ENCODE measurements at places on chromosomes 1 and 21.

DNA sequence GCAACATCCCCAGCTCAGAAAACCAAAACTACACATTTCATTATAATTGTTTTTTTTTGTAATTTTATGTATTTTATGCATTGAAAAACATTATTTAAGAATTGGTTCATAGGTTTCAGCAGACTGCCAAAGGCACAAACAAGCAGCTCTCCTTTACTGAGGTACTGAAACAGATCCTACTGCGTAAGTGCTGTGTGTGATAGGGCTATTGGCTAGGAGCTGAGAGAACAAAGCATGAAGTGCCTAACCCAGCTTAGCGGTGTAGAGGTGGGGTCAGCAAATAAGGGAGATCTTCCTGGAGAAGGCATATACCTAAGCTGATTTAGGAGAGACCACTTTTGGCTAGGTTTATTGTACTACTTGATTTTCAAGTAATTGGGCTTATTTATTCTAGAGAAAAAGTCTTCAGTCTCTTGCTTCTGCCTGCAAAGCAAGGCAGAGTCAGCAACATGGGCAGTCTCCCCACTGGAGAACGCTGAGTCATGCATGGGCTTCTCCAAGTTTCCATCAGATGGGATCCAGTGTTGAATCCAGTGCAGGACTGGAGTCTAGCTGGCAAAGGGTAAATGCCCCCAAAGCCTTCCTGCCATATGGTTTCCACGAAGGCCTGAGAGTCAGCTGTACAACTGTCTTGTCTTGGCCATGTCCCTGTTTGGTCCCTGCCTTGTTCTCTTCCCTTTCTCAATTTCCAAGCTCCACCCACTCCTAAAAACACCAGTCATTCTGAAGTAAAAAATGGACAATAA lies 18.0 kb upstream of the YTHDF2 start:
- DNase-seq = peak; percentile 25

GRCh38 chr1:172601046-172601630 lies 57.8 kb upstream of the FASLG start:
- DNase-seq = no peak

GRCh38 chr1:8205771-8206170 lies 112.1 kb upstream of the SLC45A1 start:
- DNase-seq = no peak

DNA sequence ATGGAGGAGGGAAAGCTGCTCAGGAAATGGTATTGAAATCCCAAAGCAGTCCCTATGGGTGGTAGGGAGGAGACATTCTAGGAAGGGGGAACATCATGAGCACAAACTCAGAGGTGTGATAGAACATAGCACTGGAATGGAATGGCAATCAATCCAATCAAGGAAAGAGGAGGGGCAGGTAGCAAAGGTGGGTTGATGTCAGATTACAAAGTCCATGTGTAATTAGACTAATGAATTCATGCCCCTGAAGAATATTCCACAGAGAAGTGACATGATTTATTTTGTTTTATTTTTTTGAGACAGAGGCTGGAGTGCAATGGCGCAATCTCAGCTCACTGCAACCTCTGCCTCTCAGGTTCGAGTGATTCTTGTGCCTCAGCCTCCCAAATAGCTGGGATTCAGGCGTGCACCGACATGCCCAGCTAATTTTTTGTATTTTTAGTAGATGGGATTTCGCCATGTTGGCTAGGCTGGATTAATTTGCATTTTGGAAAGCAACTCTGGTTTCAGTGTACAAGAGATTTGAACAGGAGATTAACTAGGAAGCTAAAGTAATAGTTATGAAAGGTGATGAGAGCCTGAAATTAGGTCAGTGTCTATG lies 36.1 kb downstream of the DEGS1 start:
- no peak for DNase-seq

- DNase-seq = no peak
These were observed 22.1 kb downstream of the ZBTB17 start for GRCh38 chr1:15953791-15954241.

DNA sequence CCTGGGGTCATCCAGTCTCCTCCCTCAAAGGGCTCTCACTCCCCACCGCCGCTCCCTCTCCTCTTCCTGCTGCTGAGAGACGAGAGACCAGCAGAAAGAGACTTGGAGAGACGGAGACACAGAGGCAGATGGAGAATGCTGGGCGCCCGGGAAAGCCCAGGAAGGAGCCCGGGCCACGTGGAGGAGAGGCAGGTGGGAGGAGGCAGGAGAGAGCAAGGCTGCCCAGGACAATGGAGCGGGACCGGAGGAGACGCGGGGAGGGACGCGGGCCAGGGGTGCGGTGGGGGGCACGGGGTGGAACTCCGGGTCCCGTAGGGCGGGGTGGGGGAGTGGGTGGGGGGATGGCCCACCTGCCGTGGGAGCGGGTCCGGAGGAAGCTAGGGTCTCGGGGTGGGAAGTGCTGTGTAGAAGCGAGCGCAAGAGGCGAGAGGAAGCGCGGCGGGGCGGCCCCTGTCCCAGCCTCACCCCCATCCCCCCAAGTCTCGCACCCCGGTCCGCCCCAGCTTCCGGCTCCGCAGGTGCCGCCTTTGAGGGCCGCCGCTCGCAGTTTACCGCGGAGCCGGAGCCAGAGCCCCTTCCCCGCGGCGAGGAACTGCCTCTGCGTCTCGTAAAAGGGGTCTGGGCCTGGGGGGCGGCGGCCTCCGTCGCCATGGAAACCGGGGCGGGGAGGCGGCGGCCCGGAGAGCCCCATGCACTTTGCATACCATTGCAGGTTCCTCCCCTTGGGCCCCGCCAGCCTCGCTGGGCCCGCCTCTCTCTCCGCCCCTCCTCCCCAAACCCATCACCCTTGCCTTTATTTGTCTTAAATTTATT lies 11.7 kb upstream of the EPHA2 start:
- DNase-seq = peak; percentile 30

GRCh38 chr1:210467440-210468043 lies 138.8 kb downstream of the HHAT start:
- no peak for DNase-seq

DNA sequence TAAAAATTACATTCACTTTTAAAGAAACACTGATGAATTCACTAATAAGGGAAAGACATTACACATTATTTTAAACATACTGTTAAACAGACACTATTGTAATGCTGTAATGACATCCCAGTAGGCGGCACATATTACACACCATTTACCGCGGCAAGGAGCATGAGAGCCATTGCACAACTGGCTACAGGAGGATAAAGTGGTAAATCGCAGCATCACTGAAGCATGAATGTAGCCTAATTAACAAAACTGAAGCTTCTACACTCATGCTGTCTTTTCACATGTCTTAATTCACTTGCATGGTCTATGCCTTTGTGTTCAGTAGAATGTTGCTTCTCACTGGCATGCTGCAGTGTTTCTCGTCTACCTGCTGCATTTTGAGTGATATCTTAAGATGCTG lies 1046.0 kb downstream of the MRPL39 start:
- DNase-seq = no peak

GRCh38 chr1:47708658-47709018 lies 270.8 kb downstream of the FOXD2 start:
- DNase-seq = no peak

DNA sequence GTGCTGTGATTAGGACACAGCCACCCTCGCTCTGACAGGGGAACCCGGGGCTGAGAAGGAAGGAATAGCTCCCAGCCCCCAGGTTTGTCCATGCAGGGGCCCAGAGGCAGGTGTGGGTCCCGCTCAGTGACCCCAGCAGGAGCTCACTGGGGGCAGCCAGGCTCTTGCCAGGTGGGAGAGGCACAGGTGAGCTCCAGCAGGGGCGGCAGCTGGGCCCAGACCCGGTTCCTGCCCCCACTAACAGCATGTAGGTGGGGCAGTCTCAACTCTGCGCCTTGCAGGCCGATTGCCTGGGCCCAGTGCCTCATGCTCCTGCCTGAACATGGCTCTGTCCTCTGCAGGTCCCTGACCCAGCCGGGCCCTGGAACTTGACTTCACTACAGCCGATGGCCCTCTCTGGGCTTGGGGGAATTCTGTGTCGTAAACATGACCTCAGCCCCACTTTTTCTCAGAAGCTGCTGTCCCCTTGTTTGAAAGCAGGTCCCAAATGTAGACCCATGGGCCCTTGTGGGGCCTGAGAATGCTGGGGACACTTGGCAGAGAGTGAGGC lies 127.0 kb downstream of the PRDM16 start:
- DNase-seq = no peak

- DNase-seq = no peak
These were observed 18.2 kb downstream of the EPHB2 start for GRCh38 chr1:22728751-22729399.

GRCh38 chr1:83499998-83500397 lies 498.9 kb downstream of the TTLL7 start:
- DNase-seq = no peak

GRCh38 chr1:22689505-22689904 lies 21.1 kb upstream of the EPHB2 start:
- DNase-seq = peak; percentile 83

DNA sequence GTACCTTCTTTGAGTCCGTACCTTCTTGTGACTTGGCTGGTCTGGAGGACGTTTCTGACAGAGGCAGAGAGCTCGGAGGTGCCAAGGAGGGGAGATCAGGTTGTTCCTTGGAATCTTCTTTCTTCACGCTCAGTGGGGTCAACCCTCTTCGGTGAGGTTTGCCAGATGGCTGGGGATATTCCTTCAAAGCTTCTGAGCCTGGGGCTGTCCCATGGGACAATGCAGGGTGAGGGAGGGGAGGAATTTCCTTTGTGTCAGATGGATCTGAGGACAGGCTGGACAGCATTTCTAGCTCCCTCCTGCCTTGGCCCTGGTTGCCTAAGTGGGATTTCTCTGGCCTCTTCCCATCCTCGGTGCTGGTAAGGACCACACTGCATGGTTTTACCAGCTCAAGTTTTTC lies 95.5 kb upstream of the EDN2 start:
- no peak for DNase-seq

DNA sequence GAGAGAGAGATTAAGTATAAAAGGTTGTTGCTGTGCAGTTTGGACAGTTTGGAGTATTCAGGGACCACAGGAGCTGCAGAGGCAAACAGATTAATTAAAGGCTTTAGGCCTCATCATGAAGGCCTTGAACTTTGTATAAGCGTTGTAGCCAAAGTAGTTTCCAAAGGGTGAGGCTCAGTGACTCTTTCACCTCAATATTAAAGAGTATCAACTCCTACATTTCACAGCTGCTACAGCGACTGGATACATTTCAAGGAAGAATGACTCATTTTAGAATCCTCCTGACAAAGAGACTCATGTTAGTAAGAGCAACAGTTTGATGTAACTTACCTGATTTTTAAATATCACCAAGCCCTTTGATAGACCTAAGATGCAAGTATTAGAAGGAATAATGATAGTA lies 355.5 kb downstream of the HLX start:
- DNase-seq = peak; percentile 63

- DNase-seq = no peak
These were observed 1.7 kb downstream of the TIAM1 start for GRCh38 chr21:31342348-31342747.

GRCh38 chr1:156386949-156387869 lies 18.2 kb downstream of the RHBG start:
- no peak for DNase-seq

- no peak for DNase-seq
These were observed 17.8 kb upstream of the OVAAL start for GRCh38 chr1:180540697-180541594.

DNA sequence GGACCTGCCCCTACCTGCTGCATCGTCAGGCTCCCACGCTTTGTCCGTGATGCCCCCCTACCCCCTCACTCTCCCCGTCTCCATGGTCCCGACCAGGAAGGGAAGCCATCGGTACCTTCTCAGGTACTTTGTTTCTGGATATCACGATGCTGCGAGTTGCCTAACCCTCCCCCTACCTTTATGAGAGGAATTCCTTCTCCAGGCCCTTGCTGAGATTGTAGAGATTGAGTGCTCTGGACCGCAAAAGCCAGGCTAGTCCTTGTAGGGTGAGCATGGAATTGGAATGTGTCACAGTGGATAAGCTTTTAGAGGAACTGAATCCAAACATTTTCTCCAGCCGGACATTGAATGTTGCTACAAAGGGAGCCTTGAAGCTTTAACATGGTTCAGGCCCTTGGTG lies 8.9 kb downstream of the SPATA46 start:
- DNase-seq = no peak

- no peak for DNase-seq
These were observed 226.2 kb upstream of the IRF2BP2 start for GRCh38 chr1:234836045-234836681.

GRCh38 chr1:232995189-232995588 lies 44.8 kb downstream of the NTPCR start:
- DNase-seq = no peak

- no peak for DNase-seq
These were observed 123.8 kb downstream of the PRDM16 start for GRCh38 chr1:3192825-3193224.

GRCh38 chr1:51675177-51675780 lies 58.4 kb downstream of the OSBPL9 start:
- peak; percentile 48 for DNase-seq

GRCh38 chr1:206748348-206749030 lies 22.1 kb upstream of the IL19 start:
- DNase-seq = no peak

DNA sequence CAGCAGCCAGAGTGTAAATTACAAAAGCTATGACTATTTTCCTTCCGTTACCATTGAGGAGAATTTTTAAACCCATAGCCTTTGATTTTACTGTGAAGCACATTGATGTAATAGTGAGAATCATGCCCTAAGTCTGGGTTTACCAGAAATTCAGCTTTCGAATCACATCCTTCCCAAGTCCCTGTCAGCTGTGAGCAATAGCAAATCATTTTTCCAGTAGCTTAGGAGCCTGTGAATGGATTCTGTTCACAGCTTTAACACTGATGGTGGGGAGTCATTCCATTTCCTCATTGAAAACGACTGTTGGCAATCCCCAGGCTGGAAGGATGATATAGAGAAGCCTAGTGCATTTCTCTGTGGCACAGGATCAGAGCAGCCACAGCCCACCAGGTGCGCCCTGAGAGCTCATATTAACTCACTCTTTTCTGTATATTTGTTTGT lies 82.2 kb upstream of the C1orf105 start:
- DNase-seq = no peak

All from HCEC 1CT (cell line).